ENCODE measurements at places on chromosomes 7 and 10.
A peak's percentile ranks its signal among the peaks of the same experiment; 100 is the strongest.

DNA sequence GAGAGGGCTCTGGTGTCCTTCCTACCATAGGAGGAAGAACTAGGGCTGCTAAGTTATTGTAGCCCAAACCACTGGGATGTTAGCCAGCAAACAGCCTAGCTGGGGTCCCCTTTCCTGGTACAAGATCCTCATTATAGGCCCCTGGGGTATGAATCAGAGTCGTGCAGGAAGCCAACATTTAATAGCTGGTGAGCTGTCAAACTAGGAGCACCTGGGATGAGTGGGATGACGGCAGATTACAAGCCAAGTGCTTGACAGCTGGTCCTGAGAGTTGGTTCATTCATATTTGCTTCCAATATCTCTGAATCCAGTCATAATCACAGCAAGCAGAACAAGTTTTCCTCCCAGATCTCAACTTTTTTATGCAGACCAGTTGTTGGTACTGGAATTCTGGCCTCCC, 25.1 kb upstream of the DNAJB12 start:
- DNase-seq = peak; percentile 71

DNA sequence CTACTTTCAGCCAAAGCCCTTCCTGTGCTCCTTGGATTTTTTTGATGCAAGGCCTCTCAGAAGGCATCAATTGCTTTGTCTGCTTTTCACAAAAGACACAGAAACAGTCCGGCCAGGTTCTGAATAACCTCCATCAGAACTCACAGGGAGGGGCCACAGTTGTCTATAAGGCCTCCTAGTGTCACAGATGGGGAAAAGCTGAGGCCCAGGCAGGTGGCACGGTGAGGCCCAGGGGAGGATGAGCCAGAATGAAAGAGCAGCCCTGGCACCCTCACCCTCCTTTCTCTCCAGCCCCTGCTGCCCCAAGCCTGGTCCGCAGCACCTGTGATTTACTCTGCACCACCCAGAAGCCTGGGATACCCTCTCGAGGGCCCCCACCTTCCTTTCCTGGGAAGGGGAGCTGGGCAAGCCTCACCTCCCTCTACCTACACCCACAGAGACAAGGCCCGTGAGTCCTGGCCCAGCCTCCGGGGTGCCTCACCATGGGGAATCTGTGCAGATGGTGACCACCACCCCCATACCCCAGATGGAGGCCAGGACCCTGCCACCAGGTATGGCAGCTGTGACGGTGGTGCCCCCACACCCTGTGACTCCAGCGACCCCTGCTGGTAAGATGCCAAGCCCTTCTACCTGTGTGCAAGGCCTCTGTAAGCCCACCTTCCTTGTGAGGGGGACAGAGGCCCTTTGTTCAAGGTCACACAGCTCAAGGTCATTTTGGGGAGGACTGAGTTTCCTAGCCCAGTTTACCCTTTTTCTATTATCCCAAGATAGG, 26.2 kb upstream of the ZNF467 start:
- peak; percentile 17 for DNase-seq

- no peak for DNase-seq
These were observed 222.5 kb downstream of the AHR start for GRCh38 chr7:17520941-17521340.

GRCh38 chr10:111207500-111207899, 130.7 kb downstream of the ADRA2A start:
- DNase-seq = peak; percentile 5

- no peak for DNase-seq
These were observed 6.9 kb upstream of the HYCC1 start for GRCh38 chr7:23020742-23021401.

DNA sequence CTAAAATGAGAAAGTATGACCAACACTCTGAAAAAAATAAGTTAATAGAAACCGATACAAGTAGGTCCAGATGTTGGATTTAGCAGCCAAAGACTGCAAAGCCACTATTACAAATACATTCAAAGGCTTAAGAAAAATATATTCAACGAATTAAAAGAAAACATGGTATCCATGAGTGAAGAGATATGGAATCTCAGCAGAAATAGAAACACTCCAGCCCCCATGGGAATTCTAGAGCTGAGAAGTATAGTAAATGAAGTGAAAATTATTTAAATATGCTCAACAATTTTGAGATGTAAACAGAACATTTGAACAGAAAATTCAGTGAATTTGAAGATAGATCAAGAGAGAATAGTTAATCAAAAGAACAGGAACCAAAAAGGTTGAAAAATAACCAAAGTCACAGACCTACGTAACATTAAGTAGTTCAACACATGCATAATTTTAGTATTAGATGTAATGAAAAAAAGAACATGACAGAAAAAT, 72.0 kb upstream of the WIPF3 start:
- no peak for DNase-seq

GRCh38 chr7:25402532-25402931, 174.2 kb upstream of the NPVF start:
- no peak for DNase-seq

- DNase-seq = no peak
These were observed 30.4 kb downstream of the CROT start for GRCh38 chr7:87375662-87376435.

All from A673 (cell line).